Activated CD8-positive, alpha-beta memory T cell treated with anti-CD3 and anti-CD28 coated beads for 48 hours (primary cell): ENCODE measurements at places on chromosomes 7 and 10.

DNA sequence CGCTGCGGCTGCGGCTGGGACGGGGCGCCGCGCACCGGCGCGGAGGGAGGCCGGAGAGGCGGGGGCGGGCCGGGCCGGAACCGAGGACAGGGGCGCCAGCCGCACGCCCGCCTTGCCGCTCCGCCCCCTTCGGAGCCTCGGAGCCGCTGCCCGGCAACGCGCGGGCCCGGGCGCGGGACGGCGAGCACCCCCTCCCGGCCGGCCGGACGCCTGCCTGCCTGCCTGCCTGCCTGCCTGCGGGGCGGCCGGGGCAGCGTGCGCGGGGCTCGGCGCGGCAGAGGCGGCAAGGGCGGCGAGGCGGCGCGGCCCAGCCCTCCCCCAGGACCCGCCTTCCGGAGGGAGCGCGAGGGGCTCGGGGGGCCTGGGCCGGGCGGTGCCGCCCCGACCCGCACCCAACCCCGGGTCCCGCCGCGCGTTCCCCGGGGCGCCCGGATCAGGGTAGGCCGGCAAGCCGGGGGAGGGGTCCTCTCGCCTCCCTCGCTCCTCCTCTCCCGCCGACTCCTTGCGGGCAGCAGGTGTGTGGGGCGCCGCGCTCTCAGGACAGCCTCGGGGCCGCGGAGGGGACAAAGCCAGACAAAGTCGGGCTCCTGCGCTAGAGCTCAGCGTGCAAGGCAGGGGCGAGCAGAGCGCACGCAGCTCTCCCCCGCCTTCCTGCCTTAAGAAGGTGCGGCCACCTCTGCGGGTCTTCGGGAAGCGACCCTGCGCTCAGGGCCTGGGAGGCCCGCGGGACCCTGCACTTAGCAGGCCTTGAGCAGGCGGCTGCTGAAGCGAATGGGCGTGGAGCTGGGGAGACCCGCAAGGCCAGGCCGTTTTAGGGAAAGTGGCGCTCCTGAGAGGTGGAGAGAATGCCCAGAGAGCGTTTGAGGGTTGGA lies at the start of gene KIAA1549:
KIAA1549 (minus strand) TSS at position 58 of the 872 bp plus-strand sequence. CDS start 120 bp downstream, outside the sequence.
- peak; percentile 13 for DNase-seq

GRCh38 chr7:34752929-34753328 lies 94.9 kb downstream of the NPSR1 start:
- DNase-seq: no peak

- no peak for DNase-seq
These were observed 5.3 kb downstream of the PTF1A start for GRCh38 chr10:23197416-23197861.

DNA sequence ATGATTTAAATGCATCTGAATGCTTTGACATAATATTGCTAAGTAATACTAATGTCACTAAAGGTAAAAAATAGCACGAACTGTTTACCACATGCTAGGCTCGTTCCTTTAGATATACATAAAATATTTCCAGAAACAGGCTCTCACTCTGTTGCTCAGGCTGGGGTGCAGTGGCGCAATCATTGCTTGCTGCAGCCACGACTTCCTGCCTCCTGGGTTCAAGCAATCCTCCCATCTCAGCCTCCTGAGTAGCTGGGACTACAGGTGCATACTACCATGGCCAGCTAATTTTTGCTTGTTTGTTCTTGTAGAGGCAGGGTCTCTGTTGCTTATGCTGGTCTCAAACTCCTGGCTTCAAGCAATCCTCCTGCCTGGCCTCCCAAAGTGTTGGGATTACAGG lies 183.3 kb downstream of the SGMS1 start:
- no peak for DNase-seq

GRCh38 chr10:9743639-9744038 lies 1274.0 kb upstream of the CELF2 start:
- DNase-seq: no peak

GRCh38 chr10:101380353-101381017 lies 26.5 kb downstream of the BTRC start:
- no peak for DNase-seq

DNA sequence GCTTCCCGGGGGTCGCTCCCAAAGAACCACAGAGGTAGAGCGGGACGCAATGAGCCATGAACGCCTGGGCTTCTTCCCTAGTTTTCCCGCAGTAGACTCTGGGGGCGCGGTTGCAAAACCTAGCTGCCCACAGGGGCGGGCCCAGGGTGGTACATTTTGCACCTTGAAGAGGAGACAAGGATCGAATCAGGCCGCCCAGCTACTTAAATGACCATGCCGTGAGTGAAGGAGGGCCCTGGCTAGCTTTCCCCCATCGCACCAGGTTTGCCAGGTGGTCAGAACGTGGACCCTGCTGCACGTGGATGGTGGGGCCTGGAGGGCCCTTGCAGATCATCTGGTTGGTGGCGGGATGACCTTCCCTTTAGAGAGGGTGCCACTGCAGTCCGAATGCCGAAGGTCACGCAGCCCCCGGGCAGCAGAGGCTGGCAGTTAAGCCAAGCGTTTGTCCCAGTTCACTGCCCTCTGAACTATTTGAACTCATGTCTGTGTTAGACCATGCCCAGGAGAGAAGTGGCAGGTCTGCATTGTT lies 604 bp upstream of the SHTN1 start:
- DNase-seq: no peak

DNA sequence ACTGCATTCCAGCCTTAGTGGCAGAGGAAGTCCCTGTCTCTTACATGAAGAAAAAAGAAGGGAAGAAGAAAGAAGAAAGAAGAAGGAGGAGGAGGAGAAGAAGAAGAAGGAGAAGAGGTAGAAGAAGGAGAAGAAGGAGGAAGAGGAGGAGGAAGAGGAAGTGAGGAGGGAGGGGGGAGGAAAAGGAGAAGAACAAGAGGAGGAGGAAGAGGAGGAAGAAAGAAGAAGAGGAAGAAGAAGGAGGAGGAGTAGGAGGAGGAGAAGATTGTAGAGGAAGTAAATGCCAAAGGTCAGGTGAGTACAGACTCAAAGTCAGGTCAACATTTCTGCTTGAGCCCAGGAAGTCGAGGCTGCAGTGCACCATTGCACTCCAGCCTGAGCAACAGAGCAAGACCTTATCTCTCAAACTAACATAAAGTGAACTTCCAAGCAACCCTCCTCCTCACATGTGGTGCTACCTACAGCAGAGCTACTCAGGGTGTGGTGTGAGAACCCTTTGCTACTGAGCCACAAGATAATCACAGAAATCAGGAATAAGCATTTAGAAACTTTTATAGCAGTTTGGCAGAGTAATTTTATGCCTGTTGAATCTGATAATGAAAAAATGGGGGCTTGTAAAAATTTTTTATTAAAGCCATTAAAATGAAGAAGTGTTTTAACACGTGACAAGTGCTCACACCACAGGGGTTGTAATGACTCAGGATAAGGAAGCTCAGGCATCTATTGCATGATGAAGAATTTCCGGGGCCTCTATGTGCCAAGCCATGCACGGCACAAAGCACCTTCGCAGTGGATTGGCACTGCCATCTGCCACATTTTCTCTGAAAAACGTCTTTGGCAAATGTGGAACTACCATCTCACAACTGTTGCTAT lies 224.9 kb upstream of the AUTS2 start:
- no peak for DNase-seq

GRCh38 chr7:50795253-50795652 lies 12.6 kb upstream of the GRB10 start:
- no peak for DNase-seq

GRCh38 chr10:77629775-77630506 lies 7.7 kb downstream of the KCNMA1 start:
- no peak for DNase-seq

DNA sequence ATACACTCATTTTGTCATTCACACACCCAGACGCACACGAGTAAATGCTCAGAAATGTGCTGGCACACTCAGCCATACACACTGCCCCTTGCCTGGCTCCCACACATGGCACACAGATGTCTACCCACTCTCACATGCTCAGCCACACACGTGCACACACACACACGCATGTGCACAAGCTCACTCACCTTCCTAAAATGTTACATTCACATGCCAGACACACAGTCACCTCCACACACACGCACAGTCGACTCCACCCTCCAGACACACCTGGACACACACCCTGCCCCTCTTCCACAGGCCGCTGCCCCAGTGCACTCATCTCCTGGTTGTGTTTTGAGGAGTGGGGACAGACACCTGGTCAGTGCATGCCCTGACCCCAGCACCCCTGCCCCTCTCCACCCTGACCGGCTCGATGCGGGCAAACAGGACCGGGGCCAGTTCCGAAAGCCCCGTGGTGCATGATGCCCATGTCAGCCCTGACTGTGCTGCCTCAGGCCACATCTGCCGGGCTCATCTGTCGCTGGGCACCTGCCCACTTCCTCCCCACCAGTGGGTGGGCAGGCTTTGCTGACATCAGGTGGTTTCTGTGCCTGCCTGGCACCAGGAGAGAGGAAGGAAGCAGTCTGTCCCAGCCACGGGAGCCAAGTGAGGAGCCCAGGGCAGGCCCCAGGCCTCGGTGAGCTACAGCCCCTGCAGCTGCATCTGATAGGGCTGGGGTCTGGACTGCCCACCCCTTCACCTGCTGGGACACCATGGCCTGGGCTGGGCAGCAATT lies 84.9 kb upstream of the ZNF716 start:
- no peak for DNase-seq

DNA sequence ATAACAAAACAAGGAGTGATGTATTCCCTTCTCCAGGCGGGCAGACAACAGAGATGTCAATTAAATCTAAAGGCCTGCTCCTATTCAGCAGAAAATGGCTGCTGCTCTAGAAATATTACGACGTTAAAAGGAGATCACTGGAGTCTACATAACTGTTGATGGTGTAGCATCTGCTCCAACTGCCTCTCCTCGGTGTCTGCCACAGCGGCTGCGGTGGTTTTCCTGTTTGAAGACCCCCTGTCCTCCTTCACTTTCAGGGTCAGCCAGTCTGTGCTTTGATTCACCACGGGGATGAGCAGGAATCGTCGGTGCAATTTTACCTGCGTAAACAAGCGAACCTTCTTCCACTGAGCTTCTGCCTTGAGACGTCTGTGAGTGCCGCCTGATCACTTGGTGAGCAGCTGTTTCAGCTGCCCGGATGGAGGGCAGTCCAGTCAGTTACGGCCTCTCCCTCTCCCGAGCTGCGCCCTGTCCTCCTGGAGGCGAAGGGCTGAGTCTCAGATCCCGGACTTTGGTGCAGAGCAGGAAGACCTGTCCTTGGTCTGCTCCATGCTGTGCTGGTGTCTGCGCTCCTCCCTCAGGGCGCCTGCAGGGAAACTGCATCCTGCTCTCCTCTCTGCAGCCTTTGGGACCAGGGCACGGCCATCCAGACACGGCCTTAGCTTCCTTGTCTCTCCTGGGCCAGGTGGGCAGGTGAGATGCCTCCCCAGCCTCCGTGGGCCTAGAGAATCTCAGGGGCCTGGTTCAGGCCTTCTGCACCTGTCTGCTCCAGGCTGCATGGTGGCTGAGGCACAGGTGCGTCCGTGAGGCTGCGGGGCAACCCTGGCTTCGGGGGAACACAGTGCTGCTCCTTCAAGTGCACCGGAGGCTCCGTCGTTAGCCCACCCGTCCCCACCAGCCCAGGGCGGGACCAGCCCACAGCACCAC lies 326.6 kb downstream of the ADARB2 start:
- no peak for DNase-seq

DNA sequence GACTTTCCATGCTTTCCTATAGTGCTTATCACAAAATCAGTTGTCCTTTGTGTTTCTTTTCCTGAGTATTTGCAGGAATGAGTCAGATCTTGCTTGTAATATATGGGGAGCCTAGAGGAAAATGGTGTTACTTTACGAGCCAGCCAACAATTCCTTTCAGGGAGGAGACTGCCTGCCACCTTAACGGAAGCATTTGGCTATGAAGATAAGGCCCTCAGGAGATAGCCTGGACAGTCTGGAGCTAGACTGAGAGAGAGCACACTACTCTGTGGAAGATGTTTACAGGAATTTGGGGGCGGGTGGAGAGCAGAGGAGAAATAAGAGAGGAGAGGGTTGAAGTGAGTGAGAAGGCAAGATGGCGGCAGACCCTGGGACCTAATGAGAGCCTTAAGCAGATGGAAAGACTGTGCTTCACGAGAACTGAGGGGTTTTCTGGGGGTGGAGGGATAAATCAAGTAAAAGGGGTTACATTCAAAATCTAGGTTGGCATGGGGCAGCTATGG lies 126.3 kb downstream of the SNX10 start:
- no peak for DNase-seq

- DNase-seq: no peak
These were observed 655.7 kb downstream of the INHBA start for GRCh38 chr7:41047211-41047610.

DNA sequence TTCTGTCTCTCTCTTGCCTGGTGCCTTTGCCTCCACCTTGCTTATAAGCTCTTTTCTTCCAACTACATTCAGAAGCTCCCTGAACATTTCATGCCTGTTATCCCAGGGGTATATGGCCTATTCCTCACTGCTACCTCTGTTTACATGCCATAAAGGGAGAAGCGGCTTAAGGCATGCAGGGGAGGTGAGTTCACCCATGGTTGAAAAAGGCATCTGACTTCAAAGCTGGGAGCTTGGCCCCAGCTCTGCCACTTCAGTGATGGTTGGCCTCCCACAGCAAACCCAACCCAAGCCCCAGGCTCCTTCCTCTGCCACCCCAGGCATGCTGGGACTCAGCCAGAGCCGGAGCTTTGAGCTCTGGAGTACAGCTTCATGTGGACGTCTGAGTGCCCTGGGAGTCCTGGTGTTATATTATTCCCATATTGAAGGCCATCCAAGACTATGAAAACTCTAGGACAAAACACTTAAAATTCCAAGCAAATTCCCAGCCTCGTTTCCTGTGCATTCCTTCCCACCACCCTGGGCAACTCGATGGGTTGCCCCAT lies 468.6 kb upstream of the ZMIZ1 start:
- DNase-seq: no peak

DNA sequence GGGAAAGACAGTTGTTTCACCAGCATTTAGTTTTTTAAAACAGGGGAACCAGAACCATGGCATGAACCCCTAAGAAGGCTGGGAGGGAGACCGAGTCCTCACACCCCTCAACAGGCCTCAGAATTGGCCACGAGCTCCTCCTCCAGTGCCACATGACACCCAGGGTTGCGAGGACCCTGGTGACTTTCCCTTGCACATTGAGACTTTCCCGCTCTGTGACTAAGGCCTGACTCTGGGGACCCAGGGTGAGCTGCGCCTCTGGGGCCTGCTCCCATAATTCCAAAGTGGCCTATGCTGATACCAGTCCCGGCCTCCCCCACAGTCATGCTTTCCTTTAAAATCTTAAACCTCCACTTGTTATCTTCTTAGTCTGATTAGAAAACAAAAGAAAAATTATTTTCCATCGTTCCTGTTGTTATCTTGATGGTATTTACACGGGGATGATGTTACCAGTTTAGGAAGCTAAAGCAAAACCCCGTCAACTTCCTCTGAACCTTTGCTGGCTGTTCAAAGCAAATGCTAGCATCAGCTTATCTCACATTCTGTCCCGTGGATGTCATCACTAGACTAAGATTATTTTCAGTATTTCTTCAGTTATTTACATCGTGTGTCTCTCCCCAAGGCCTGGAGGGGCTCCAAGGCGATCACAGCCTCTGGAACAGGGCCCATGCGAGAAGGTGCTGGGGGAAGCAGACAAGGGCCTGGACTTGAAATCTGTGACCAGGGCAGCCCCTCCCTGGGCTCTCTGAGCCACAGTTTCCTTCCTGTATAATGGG lies 42.1 kb downstream of the FAM53B start:
- DNase-seq: no peak
